A549 treated with dexamethasone at 1 μM for 4 hours (cell line): ENCODE measurements at places on chromosomes 13 and 19. TPM values are rescaled to one million over a fixed set of nuclear protein-coding genes. Genes with fewer than 3 reads are reported as not detected.

DACT3 gene
- 0.17 to 0.29 TPM (median 0.26 TPM) in 5 replicates for total RNA-seq

CD37 gene
- not detected in 5 replicates for total RNA-seq

ZNF835 gene
- total RNA-seq = not detected in 5 replicates

PIP5K1C gene
- 12.7 to 15.9 TPM (median 14.9 TPM) in 5 replicates for total RNA-seq

ZNF677 gene
- total RNA-seq = not detected in 5 replicates

JOSD2 gene
- 60.1 to 72.6 TPM (median 68.8 TPM) in 5 replicates for total RNA-seq

TSSK6 gene
- total RNA-seq = 1.0 to 2.1 TPM (median 1.6 TPM) in 5 replicates

ZNF530 gene
- total RNA-seq = 4.3 to 5.1 TPM (median 4.6 TPM) in 5 replicates

ZIC2 gene
- total RNA-seq = 3.7 to 5.9 TPM (median 4.4 TPM) in 5 replicates

ARL11 gene
- total RNA-seq = not detected in 5 replicates

LSR gene
- total RNA-seq = 7.4 to 11.3 TPM (median 8.8 TPM) in 5 replicates

OR7A5 gene
- not detected in 5 replicates for total RNA-seq

GDF15 gene
- 9.5 to 22.1 TPM (median 15.2 TPM) in 5 replicates for total RNA-seq

HIPK4 gene
- total RNA-seq = 0.16 to 0.39 TPM (median 0.35 TPM) in 5 replicates

TJP3 gene
- 0.18 to 0.61 TPM (median 0.51 TPM) in 5 replicates for total RNA-seq

TNFRSF19 gene
- total RNA-seq = 2.6 to 4.0 TPM (median 3.9 TPM) in 5 replicates

ZNF763 gene
- total RNA-seq = not detected in 5 replicates

USE1 gene
- total RNA-seq = 13.2 to 15.5 TPM (median 13.9 TPM) in 5 replicates

FZR1 gene
- total RNA-seq = 21.5 to 37.2 TPM (median 34.3 TPM) in 5 replicates

MAP3K10 gene
- total RNA-seq = 10.8 to 16.1 TPM (median 13.6 TPM) in 5 replicates

EPS8L1 gene
- 2.9 to 5.9 TPM (median 5.1 TPM) in 5 replicates for total RNA-seq

NLRP11 gene
- total RNA-seq = 0.04 TPM in 1 of 5 replicates, not detected in the others

RFPL4AL1 gene
- 0.12 to 0.13 TPM in 2 of 5 replicates, not detected in the others for total RNA-seq

PRSS57 gene
- total RNA-seq = 0.14 TPM in 1 of 5 replicates, not detected in the others

KCTD4 gene
- not detected in 5 replicates for total RNA-seq

PRODH2 gene
- 0.12 to 0.46 TPM (median 0.16 TPM) in 5 replicates for total RNA-seq

F10 gene
- total RNA-seq = 0.06 to 0.07 TPM in 2 of 5 replicates, not detected in the others

ZNF431 gene
- 2.3 to 4.3 TPM (median 3.8 TPM) in 5 replicates for total RNA-seq

ZNF329 gene
- total RNA-seq = 2.7 to 3.5 TPM (median 3.2 TPM) in 5 replicates

TMEM238 gene
- 2.4 to 7.0 TPM (median 4.2 TPM) in 5 replicates for total RNA-seq

SYT3 gene
- total RNA-seq = 0.36 to 0.63 TPM (median 0.59 TPM) in 5 replicates

ELSPBP1 gene
- total RNA-seq = not detected in 5 replicates

CASP14 gene
- not detected in 5 replicates for total RNA-seq

IZUMO4 gene
- 0.30 to 0.73 TPM (median 0.47 TPM) in 5 replicates for total RNA-seq

SMARCA4 gene
- total RNA-seq = 7.3 to 9.8 TPM (median 8.9 TPM) in 5 replicates

ACER1 gene
- not detected in 5 replicates for total RNA-seq

LRCH1 gene
- total RNA-seq = 8.3 to 11.4 TPM (median 10.0 TPM) in 5 replicates

ZNF808 gene
- total RNA-seq = 0.06 to 0.26 TPM (median 0.16 TPM) in 5 replicates
